CD4-positive, alpha-beta T cell (primary cell): ENCODE measurements at places on chromosomes 12 and 14.

DNA sequence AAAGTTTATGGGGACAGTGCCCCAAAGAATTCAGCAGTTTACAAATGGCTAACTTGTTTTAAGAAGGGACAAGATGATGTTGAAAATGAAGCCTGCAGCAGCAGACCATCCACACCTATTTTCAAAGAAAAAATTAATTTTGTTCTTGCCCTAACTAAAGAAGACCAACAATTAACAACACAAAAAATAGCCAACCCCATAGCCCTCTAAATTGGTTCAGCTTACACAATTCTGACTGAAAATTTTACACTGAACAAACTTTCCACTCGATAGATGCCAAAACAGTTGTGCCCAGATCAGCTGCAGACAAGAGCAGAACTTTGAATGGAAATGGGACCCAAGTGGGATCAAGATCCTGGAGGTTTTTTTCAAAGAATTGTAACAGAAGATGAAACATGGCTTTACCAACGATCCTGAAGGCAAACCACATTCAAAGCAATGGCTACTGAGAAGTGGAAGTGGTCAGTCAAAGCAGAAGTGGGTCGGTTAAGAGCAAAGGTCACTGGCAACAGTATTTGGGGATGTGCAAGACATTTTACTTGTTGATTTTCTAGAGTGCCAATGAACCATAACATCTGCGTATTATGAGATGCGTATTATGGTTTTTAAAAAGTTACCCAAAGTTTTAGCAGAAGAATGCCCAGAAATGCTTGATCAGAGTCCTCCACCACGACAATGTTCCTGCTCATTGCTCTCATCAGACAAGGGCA lies 30.0 kb downstream of the SLC39A9 start:
- no peaks in the 10 kb centered on the region for H3K4me1 ChIP-seq
- DNase-seq, result no peak
- H3K4me3 ChIP-seq, result no peak overlapping the region
- H3K36me3 ChIP-seq, result peaks cover 41% of the 10 kb centered on the region
- H3K27ac ChIP-seq, result no peak overlapping the region
- no peaks in the 10 kb centered on the region for H3K27me3 ChIP-seq

DNA sequence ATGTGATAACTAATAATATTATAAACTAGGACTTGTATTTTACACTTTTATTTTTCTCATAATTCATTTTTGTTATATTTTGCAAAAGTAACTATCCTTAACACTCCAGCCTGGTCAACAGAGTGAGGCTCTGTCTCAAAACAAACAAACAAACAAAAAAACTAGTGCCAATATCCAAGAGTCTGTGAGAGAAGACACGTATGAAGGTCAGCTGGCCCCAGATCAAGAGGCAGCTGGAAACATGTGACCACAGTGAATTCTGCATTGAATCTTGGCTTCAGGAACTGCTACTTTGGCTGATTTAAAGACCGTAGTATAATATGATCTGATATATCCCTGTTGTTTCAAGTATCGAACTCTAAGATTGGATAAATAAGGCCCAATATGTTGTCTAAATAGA lies 47.0 kb downstream of the ESR2 start:
- no peaks in the 10 kb centered on the region for H3K36me3 ChIP-seq
- H3K4me3 ChIP-seq, result no peak overlapping the region
- no peak for DNase-seq
- H3K27me3 ChIP-seq, result no peaks in the 10 kb centered on the region
- no peak overlapping the region for H3K27ac ChIP-seq

GRCh38 chr14:98174041-98174440 lies 1098.0 kb downstream of the BCL11B start:
- H3K27ac ChIP-seq, result peak overlapping the region; percentile 78
- H3K36me3 ChIP-seq, result no peaks in the 10 kb centered on the region
- no peak for DNase-seq
- no peaks in the 10 kb centered on the region for H3K27me3 ChIP-seq
- H3K4me1 ChIP-seq, result peaks cover 89% of the 10 kb centered on the region

- H3K27me3 ChIP-seq, result no peaks in the 10 kb centered on the region
- no peak overlapping the region for H3K4me3 ChIP-seq
- no peak for DNase-seq
- no peaks in the 10 kb centered on the region for H3K36me3 ChIP-seq
- H3K4me1 ChIP-seq, result peaks cover 28% of the 10 kb centered on the region
Measured at GRCh38 chr12:75977590-75977951, 54.0 kb downstream of the PHLDA1 start.

DNA sequence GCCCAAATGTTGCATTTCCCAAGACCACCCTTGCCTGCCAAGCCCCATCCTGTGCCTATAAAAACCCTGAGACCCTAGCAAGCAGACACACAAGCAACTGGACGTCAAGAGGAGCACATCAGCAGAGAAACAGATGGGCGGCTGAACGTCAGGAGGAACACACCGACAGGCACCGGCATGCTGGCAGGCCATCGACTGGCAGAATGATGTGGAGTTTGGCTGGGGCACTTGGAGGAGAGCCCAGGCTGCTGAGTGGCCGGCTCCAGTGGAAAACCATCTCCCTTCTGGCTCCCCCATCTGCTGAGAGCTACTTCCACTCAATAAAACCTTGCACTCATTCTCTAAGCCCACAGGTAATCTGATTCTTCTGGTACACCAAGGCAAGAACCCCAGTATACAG lies 130.1 kb downstream of the SLC41A2 start:
- DNase-seq, result no peak
- H3K27ac ChIP-seq, result no peak overlapping the region
- H3K4me3 ChIP-seq, result no peak overlapping the region
- H3K36me3 ChIP-seq, result no peaks in the 10 kb centered on the region

DNA sequence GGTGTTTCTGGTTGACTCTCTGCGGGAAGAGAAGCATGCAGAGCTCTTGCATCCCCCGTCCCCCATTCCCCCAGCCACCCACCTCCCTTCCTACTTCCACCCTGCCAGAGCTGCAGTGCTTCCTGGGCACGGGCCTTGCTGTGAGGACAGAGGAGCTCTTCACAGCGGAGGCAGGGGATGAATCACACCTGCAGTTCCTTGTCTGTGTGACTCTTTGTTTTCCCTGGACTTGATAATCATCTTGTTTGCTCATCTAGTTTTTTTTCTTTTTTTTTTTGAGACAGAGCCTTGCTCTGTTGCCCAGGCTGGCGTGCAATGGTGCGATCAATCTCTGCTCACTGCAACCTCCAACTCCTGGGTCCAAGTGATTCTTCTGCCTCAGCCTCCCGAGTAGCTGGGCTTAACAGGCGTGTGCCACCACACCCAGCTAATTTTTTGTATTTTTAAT lies 27.8 kb downstream of the ANKRD9 start:
- no peaks in the 10 kb centered on the region for H3K36me3 ChIP-seq
- H3K4me3 ChIP-seq, result no peak overlapping the region
- H3K27ac ChIP-seq, result no peak overlapping the region
- no peaks in the 10 kb centered on the region for H3K27me3 ChIP-seq
- no peak for DNase-seq

GRCh38 chr12:108886873-108887629 lies 7.2 kb downstream of the DAO start:
- no peaks in the 10 kb centered on the region for H3K4me1 ChIP-seq
- no peak overlapping the region for H3K27ac ChIP-seq
- DNase-seq, result no peak
- no peaks in the 10 kb centered on the region for H3K36me3 ChIP-seq
- H3K27me3 ChIP-seq, result no peaks in the 10 kb centered on the region
- H3K4me3 ChIP-seq, result no peak overlapping the region
